ENCODE measurements at places on chromosomes 2 and 18. TPM values are rescaled to one million over a fixed set of nuclear protein-coding genes. Genes with fewer than 3 reads are reported as not detected.

The STPG4 gene
- total RNA-seq: not detected

The NAPG gene
- 25.7 TPM for total RNA-seq

The MFSD2B gene
- total RNA-seq: 0.14 TPM

The POTEC gene
- total RNA-seq: not detected

The CCDC141 gene
- total RNA-seq: 0.20 TPM

The NT5C1B gene
- total RNA-seq: not detected

The GPR45 gene
- not detected for total RNA-seq

The EHD3 gene
- total RNA-seq: 3.5 TPM

The BMPR2 gene
- 9.0 TPM for total RNA-seq

The NRP2 gene
- 7.9 TPM for total RNA-seq

The PRKAG3 gene
- not detected for total RNA-seq

The RIT2 gene
- not detected for total RNA-seq

The ACTG2 gene
- not detected for total RNA-seq

The SCN2A gene
- not detected for total RNA-seq

The TGFBRAP1 gene
- total RNA-seq: 16.7 TPM

The DSEL gene
- total RNA-seq: 0.06 TPM

The SLC16A14 gene
- total RNA-seq: 8.5 TPM

The NPHP1 gene
- total RNA-seq: 12.2 TPM

The WNT10A gene
- 0.12 TPM for total RNA-seq

The KCNG2 gene
- total RNA-seq: 3.8 TPM

The NGEF gene
- 0.31 TPM for total RNA-seq

The RNU2-63P gene
- not detected for total RNA-seq

The SFTPB gene
- not detected for total RNA-seq

The TRIM43 gene
- total RNA-seq: 6.3 TPM

The RNPEPL1 gene
- 3.3 TPM for total RNA-seq

The SLC14A1 gene
- total RNA-seq: not detected

The BCL2 gene
- total RNA-seq: 9.9 TPM
